Kasumi-1 (cell line): ENCODE measurements at places on chromosomes 12 and 14.

DNA sequence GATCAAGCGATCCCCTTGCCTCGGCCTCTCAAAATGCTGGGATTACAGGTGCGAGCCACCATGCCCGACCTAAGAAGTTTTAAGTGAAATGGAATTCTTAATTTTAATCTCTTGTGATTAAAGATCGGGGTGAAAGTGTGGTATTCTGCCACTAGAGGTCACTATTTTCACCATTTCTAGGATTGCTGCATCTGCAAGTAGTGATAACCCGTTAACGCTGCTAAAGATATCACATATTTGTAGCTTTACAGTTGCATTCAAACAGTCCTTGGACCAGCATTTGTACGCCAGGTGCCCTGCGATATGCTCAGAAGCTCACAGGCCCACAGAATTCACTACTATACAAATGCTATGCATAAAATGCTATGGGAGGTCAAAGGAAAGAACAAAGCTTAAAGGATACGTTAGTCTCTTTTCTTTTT lies 19.3 kb downstream of the CCDC62 start:
- peak; percentile 76 for DNase-seq

DNA sequence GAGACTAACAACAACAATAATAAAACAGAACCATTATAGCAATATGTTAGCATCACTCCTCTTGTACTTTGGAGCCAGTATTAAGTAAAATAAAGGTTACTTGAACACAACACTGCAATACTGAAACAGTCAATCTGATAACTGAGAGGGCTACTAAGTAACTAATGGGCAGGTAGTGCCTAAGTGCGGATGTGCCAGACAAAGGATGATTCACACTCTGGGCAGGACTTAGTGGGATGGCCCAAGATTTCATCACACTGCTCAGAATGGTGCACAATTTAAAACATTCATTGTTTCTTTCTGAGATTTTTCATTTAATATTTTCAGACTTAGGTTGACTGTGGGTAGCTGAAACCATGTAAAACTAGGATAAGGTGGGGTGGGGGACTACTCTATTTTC lies 131.9 kb upstream of the CAND1 start:
- no peak for DNase-seq

DNA sequence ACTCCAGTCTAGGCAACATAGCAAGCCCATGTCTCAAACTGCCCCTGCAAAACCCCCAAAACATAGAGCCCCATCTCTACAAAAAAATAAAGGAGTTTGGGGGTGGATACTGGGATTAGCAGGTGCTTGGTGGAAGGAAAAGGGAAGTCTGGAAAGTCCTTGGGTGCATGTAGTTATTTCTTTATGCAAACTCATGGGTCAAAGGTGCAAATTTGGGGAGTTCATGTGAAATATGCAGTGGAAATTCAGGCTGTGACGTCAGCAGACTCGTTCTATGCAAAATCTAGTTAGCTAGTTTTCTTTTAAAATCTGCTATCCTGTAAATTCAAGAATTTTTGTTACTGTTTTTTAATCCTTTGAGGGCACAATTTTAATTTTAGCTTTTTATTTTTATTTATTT lies 51.3 kb downstream of the GNS start:
- DNase-seq = no peak

GRCh38 chr14:74554742-74555362 lies 57.2 kb downstream of the LTBP2 start:
- no peak for DNase-seq

- no peak for DNase-seq
These were observed 969.6 kb upstream of the TMEM132C start for GRCh38 chr12:127297327-127297726.

DNA sequence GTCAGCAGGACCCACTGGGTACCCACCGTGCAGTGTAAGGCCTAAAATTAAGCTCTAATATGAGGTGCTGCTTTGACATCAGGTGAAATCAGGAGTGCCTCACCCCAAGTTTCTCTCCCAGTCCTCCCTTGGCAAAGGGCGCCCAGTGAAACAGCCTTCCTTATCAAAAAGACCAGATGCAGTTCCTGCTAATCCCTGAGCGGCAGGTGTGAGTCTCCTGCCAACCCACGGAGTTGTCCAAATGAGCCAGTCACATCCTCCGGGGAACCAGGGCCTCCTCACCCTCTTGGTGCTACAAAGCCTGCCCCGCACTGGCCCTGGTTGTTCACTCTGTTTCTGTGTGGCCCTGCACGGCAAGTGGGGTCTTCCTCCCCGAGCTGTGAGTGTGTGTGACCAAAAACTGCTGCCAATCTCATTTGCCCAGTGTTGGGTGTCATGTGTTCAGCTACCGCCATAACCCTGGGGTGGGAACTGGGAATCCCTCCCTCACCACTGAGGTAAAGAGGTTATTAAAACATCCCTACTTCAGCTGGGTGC lies 20.2 kb upstream of the P2RX4 start:
- no peak for DNase-seq

DNA sequence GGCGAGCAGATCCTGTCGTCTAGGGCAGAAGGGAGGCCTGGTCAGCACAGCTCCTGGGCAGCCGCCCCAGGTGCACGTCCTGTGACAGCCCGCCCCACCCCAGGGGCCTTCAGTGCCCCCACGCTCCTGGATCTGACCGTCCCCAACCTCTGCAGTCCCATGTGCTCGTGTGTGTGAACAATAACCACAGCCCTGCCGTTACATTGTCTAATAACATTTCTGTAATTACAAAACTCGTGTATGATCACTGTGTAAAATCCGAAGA lies 39.8 kb downstream of the CHGA start:
- no peak for DNase-seq

GRCh38 chr14:60590991-60591414 lies 58.3 kb downstream of the SIX1 start:
- peak; percentile 14 for DNase-seq

GRCh38 chr12:9349888-9350885 lies 142.0 kb upstream of the PZP start:
- no peak for DNase-seq

GRCh38 chr14:97527993-97528392 lies 730.8 kb downstream of the VRK1 start:
- no peak for DNase-seq

DNA sequence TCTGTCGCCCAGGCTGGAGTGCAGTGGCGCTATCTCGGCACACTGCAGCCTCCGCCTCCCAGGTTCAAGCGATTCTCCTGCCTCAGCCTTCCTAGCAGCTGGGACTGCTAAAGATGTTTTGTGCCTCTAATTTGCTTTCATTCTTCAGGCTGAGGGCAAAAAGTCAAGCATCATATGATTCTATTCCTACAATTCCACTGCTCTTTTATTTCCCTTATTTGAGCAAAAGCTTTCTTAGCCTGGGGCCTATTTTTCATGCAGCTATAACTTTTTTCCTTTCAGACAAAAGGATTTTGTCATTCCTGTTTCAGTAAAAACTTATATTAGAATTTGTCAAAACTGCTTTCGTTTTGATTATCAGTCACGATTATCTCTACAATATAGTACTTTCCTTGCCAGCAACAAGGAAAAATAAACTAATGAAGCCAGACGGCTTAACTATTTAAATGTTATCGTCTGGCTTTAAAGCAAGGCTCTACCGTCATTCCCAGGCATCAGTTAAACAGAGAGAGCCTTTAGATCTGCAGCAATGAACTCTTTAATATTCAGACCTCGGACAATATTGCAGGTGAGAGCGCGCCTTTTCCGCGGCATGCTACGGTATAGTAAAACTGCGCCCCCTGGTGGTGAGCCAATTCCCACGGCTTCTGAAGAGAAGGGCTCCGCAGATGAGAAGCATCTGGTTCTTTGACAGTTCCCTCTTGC lies 1.4 kb upstream of the SLC2A13 start:
- peak; percentile 83 for DNase-seq

DNA sequence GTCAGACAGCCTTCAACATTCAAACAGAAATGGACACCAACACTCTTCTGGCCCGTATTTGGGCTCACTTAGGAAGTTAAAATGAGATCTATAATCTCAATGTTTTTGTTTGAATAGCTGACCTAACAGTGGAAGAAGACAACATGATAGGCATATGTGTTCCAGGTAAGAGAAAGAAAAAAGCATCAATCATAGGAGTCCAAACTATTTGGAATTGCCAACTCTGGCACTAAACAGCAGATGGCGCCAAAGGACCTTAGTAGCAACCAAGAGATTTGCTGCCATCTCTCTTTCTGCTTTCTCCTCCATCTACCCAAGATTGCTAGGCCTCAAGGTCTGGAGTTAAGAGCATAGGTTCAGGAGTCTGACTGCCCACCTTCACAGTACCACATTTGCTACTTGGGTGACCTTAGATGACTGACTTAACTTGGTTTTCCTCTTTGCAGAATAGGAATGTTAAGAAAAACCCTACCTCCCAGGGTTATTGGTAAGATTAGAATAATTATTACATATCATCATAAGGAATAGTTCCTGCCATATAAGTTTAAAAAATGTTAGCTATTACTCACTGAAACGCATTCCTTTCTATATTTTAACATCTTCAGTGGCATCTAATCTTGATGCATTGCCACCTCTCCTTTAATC lies 30.2 kb downstream of the PEX5 start:
- DNase-seq = peak; percentile 43

- DNase-seq = no peak
These were observed 42.8 kb upstream of the WNK1 start for GRCh38 chr12:709455-710020.

DNA sequence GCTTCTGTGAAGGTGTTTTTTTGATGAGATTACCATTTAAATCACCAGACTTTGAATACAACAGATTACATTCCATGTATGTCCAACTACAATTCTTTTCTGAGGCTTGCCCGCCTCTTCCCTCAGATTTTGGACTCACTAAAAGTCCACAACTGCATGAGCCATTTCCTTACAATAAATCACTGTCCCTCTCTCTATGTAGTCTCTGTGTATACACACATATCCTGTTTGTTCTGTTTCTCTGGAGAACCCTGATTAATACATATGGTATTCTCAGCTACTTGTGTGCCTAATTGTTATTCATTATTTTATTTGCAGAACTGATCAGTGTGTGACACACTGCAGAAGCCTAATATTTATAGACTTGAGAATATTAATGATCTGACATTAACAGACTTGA lies 2.4 kb upstream of the MIPOL1 start:
- no peak for DNase-seq

GRCh38 chr14:103186241-103186822 lies 63.1 kb downstream of the TNFAIP2 start:
- DNase-seq = no peak

- DNase-seq = no peak
These were observed 184.9 kb downstream of the ITPR2 start for GRCh38 chr12:26648066-26648465.
